ENCODE measurements at places on chromosomes 1 and 21.

- no peak for DNase-seq
Observed at GRCh38 chr1:236888903-236889302, 93.8 kb downstream of the MTR start.

DNA sequence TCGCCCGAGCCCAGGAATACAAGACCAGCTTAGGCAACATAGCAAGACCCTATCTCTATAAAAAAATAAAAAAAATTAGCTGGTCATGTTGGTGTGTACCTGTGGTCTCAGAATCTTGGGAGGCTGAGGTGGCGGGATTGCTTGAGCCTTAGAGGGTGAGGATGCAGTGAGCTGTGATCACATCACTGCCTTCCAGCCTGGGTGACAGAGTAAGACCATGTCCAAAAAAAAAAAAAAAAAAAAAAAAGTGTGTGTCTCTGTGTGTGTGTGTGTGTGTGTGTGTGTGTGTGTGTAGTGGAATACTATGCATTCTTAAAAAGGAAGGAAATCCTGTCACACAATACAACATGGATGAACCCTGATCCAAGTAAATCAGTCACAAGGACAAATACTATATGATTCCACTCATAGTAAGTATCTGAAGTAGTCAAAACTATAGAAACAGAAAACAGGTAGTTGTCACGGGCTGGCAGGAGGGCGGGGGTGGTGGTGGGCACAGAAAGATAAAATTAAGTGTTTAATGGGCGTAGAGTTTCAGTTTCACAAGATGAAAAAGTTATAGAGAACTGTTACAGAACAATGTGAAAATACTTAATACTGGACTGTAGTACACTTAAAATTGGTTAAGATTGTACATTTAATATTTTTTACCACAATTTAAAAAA is 47.8 kb downstream of the SELENOF start:
- no peak for DNase-seq

- DNase-seq, result no peak
Observed at GRCh38 chr1:971751-972506, 5.6 kb downstream of the PLEKHN1 start.

DNA sequence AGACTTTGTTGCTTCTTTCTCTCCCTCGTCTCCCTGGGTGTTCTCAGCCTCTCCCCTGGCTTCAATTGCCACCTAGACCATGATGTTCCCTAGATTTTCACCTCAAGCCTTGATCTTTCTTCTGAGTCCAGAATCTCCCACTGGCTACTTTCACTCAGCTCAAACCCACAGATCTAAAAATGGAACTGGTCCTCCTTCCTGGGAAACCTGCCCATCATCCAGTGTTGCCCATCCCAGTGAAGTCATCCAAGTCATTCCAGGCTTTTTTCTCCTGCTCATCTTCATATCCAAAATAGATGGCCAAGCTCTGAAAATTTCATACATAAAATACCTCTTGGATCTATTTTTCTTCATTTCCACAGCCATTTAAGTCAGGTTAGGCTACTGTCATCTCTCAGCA is 347.4 kb downstream of the KCNH1 start:
- DNase-seq, result no peak

GRCh38 chr1:41666981-41667631 is 182.6 kb upstream of the EDN2 start:
- DNase-seq, result no peak

GRCh38 chr21:36246080-36246631 is 73.8 kb upstream of the MORC3 start:
- no peak for DNase-seq

GRCh38 chr1:191162762-191163161 is 685.1 kb upstream of the BRINP3 start:
- no peak for DNase-seq

DNA sequence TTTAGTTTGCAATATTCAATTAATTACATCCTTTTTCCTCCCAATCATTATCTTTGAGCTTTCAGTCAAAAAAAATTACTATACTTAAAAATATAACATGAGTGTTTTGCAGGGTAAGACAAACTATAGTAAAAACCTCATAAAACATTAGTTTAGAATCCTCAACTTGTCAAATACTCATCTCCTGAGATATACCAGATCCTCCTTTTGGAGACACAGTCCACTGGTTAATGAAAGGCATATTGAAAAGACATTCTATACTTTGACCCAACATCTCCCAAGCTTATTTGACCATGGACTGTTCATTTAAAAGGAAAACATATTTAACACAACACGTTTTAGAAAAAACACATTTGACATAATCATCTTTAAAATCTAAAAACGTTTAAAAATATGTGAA is 52.8 kb downstream of the NRIP1 start:
- DNase-seq, result no peak

- no peak for DNase-seq
Observed at GRCh38 chr1:168293356-168293755, 12.7 kb downstream of the TBX19 start.

GRCh38 chr1:52402860-52403240 is 1.4 kb downstream of the ORC1 start:
- no peak for DNase-seq

DNA sequence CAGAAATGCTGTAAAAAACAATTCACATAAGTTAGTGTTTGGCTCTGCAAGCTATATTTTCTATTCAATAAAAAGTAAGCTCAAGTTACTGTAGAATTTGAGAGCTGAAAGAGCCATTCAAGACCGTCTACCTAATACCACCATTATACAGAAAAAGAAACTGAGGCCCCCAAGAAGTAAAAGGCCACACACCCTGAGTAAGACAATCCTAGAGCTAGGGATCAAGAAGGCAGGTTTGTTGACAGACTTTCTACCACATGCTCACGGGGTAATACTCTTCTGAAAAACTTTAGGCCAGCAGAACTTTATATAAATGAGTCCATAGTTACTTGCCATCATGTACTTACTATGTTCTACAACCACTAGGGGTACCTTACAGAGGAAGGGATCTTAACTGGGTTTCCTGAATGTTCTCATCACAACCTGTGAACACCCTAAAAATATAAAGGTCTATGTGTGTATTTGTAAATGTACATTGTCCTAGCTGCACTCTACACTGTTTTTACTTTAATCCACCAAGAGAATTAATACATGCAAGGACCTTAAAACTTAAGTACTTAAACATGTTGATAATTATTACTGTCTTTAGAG is 2.7 kb downstream of the PSMG1 start:
- no peak for DNase-seq

DNA sequence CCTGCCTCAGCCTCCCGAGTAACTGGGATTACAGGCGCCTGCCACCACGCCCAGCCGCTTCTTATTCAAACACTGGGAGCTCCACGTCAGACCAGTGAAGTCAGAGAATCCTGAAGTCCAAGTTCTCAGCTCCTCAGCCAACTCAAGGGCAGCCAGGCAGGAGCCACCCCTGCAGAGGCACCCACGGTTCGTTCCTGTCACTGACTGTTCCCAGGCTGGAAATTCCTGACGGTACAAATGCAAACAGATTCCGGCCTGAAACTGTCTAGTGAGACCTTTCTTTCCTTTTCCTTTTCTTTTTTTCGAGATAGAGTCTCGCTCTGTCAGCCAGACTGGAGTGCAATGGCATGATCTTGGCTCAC is 11.7 kb downstream of the SLC35E2B start:
- no peak for DNase-seq

DNA sequence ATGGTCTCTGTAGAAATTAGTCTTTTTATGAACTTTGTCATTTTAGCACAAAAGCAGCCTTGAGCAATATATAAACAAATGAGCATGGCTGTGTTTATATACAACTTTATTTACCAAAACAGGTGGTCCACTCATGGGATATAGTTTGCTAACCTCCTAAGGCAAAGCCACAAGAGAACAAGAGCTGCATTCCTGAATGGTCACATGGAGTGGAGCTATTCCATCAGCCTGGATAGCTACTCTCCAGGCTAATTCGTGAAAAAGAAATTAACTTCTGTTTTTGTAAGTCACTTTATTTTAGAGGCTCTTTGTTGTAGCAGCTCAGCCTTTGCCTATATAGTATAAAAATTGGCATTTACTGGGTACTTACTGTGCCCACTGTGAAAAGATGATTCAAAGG is 163.3 kb upstream of the FAM78B start:
- DNase-seq, result no peak

DNA sequence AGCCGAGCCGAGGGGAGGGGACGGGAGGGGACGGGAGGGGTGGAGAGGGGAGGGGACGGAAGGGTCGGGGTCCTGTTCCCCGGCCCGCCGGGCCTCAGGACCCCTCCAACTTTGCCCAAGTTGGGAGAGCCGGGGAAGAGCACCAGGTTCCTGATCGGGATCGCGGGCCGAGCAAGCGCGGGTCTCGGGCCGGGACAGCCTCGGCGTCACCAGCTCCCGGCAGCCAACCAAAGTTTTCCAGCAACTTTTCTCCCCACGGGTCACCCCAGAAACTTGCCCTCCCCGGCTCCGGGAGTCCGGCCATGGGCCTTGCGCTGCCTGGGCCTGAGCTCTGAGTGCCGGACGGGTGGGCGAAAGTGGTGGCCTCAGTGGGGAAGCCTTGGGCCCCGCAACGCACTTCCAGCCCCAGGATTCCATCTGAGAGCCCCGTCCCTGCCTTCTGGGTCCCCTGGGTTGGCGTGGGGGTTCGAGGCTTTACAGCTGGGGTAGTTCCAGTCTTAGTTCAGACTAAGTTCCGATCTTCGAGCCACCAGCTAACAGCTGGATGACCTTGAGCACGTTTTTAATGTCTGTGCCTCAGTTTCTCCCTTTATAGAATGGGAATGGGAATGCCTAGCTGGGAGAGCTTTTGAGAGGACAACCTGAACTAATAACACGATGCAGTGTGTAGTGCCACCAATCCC is 458 bp downstream of the ZC3H12A start:
- no peak for DNase-seq

GRCh38 chr1:182121787-182122186 is 60.3 kb upstream of the ZNF648 start:
- DNase-seq, result no peak

- no peak for DNase-seq
Observed at GRCh38 chr21:17612023-17612564, 607 bp downstream of the BTG3 start.

DNA sequence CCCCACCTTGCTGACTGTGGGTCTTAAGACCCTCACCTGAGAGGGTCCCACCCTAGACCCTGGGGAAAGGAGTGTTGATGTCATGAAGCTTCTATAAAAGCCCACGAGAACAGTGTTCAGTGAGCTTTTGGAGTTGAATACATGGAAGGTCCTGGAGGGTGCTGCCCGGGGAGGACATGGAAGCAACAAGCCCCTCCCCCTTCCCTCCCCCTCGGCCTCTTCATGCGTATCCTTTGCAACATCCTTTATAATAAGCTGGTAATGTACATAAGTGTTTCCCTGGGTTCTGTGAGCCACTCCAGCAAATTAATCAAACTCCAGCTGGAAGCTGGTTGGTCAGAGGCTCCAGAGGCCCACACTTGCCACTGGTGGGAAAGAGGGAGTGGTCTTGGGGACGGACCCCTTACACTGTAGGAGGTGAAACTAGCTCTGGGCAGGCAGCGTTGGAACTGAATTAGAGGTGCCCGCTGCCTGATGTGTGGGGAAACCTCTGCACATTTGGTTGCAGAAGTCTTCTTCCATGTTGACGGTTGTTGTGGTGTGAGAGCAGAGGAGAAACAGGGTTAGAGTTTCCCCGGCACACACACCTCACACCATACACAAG is 14.7 kb upstream of the COL6A1 start:
- no peak for DNase-seq

DNA sequence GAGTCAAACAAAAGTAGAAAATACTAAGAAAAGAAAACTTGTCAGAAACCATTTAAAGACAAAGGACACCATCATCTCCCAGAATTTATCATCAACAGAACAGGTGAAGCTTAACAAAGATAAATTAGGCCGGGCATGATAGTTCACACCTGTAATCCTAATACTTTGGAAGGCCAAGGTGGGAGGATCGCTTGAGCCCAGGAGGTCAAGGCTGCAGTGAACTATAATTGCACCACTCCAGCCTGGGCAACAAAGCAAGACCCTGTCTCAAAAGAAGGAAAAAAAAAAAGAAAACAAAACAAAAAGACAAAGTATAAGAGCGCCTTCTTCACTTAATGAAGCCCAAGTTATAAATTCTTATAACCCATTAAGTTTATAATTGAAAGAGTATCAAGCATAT is 25.6 kb downstream of the RERE start:
- DNase-seq, result no peak

DNA sequence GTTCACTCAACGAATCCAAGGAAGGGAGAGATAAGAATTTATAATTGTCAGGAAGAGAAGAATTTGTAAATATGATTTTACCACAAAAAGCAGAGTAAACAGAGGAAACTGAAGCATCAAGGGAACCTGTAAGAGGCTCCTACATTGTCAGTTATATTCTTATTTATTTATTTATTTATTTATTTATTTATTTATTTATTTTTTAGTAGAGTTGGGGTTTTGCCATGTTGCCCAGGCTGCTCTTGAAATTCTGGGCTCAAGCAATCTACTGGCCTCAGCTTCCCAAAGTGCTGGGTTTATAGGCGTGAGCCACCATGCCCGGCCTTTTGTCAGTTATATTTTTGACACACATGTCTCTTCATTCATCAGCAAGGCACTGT is 47.1 kb downstream of the FCRL3 start:
- no peak for DNase-seq

- DNase-seq, result no peak
Observed at GRCh38 chr1:19074361-19074901, 118.0 kb upstream of the IFFO2 start.

DNA sequence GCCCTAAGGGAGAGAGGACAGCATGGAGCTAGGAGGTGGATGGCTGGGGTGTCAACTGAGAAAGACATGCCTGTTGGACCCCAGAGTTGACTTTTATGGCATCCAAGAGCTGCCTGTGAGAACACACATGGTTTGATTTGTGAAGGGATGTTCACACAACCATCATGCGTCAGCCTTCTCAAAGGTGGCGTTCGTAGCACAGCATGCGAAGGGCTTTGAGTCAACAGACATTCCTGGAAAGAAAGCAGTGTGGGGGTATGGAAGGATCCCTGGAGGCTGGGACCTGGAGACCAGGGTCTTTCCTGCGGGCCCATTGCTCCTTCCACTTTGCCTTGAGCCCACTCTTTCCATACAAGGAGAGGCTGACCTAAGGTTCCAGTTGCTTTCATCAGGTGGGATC is 6.4 kb upstream of the WNT3A start:
- DNase-seq, result no peak

- DNase-seq, result no peak
Observed at GRCh38 chr1:200107004-200107470, 79.5 kb downstream of the NR5A2 start.

- no peak for DNase-seq
Observed at GRCh38 chr1:166007176-166007575, 159.6 kb downstream of the FAM78B start.

DNA sequence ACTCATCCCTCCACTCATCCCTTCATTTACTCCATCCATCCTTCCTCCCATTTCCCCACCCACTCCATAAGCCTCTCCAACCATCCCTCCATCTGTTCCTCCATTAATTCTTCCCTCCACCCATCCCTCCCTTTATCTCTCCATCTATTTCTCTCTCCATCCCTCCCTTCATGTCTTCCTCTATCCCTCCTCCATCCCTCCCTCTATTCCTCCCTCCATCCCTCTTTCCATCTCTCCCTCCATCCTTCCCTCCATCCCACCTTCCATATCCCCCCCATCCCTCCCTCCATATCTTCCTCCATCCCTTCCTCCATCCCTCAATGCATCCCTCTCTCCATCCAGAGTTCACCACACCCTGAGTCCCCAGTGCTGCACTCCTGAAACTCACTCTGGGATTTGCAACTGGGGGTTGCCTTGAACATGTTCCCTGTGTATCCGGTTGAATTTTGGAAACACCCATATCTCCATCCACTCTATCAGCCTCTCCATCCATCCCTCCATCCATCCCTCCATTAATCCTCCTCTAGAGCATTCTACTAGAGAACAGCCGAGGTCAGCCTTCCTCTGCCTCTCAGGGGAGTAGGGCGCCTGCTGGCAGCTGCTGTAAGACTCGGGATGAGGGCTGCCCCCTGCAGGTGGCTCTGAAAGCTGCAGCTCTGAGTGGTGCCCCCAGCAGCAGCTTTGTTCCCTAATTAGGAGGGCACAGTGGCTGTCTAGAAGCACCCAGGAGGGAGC is 39.4 kb downstream of the ABCG1 start:
- no peak for DNase-seq

Measured in NCI-H2081 treated with DMSO at 0.1 percent for 48 hours (cell line).